ENCODE measurements at places on chromosomes 5 and 9. TPM values are rescaled to one million over a fixed set of nuclear protein-coding genes. Genes with fewer than 3 reads are reported as not detected.
A peak's percentile ranks its signal among the peaks of the same experiment; 100 is the strongest.

DNA sequence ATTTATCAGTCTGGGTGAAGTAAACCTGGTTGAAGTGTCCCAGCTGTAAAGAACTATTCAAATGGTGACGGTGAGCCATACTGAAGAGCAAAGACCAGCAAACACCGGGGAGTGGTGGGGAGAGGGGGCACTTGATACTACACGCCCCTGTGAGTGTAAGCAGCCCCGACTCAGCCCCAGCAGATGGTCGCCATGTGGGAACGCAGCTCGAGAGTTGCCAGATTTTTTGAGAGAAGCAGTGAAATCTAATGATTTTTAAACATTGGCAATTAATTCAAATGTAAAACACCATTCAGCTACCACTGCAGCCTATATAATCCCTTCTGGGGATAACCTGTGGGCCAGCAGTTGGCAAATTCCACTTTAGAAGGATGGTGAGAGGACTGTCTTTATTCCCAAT, 1386.9 kb upstream of the WWC1 start:
- H3K4me3 ChIP-seq, result no peak overlapping the region
- DNase-seq, result no peak
- H3K27me3 ChIP-seq, result no peaks in the 10 kb centered on the region

DNA sequence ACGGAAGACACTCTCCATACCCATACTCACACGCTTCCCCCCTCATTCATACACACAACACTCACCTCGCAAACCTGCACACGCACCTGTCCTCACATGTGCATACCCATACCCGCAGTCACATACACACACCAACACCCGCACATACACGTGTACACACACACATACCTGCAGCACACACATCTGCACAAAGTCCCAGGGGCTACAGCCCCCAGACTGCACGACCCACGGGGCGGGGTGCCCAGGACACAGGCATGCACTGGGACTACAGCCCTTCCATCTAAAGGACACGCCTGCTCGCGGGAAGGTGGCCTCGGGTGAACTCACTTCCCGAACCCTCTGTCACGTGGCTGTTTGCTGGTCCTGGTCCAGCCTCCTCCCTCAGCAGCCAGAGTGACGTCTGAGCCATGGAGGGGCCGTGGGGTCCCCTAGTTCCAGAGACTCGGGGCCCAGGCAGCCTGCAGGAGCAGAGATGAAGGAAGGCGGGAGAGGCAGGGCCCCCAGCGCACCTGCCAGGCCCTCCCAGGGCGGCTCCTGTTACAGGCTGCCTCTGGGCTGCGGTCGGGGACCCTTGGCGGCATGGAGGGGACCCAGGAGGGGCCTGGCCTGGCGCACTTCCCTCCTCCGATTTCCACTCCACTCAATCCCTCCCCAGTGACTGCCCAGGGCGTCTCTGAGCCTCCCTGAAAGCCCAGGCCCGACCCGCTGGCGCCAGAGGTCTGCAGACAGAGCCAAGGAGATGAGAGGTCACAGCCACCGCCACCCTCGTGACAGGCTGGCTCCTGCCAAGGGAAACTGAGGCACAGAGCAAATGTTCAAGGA, 8.1 kb downstream of the SLC12A7 start:
- peaks cover 59% of the 10 kb centered on the region for H3K4me1 ChIP-seq
- no peak for DNase-seq
- H3K36me3 ChIP-seq, result no peaks in the 10 kb centered on the region
- H3K27ac ChIP-seq, result peak overlapping the region; percentile 79

Gene C9orf153
- not detected for polyA plus RNA-seq

DNA sequence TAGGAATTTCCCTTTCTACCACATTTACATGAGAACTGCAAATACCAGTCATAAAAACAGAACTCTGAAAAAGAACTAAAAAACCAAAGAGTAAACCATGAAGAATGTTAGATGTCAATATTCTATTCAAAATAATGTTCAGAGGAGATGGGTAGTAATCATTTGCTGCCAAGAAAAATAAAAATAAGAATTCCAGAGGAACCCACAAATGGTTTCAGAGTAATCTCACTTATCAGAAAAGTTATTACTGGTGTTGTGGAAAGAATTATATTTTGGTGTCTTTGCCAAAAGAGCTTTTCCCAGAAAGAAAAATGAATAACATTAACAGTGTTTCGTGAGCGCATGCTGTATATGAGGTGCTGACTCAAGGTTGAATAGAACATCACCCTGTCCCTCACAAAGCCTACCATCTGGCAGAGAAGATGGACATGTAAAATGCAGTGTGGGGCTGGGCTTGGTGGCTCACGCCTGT, 35.6 kb downstream of the GPR21 start:
- H3K36me3 ChIP-seq, result peaks cover 45% of the 10 kb centered on the region
- H3K4me3 ChIP-seq, result no peak overlapping the region
- peaks cover 8% of the 10 kb centered on the region for H3K4me1 ChIP-seq

DNA sequence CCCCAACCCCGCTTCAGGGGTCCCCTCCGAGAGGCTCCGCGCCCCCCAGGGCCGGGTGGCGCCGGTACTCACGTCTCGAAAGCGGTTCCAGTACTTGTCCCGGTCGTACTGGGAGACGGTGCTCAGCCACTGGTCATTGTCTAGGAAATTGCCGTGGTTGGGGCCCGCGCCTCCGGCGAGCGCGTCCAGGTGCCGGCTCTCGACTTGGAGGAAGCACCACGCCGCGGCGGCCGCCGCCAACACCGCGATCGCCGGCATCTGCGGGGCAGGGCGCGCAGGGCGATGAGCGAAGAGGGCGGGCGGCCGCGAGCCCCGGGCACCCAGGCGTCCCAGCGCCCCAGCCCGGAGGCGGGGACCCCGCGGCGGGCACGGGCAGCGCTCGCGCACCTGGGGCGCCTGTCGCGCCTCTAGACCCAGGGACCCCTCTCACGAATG, 808 bp downstream of the SPOCK1 start:
- H3K4me3 ChIP-seq, result no peak overlapping the region
- H3K27ac ChIP-seq, result no peak overlapping the region
- DNase-seq, result peak; percentile 5
- no peaks in the 10 kb centered on the region for H3K4me1 ChIP-seq

DNA sequence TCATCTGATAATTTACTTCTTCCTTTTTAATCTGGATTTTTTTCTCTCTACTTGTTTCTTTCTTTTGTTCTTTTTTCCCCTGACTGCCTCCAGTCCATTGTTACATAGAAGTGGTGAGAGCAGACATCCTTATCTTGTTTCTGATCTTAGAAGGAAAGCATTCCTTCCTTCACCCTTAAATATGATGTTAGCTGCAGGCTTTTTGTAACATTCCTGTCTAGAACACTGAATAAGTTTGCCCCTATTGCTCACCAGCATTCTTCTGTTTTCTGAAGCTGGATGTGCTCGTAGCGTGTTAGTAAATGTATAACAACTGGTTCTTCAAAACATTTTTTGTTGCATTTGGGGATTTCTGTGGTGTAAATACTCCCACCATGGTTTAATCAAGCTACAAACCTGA, 136.7 kb upstream of the NFIL3 start:
- no peak for DNase-seq
- H3K27ac ChIP-seq, result no peak overlapping the region
- no peaks in the 10 kb centered on the region for H3K36me3 ChIP-seq
- H3K27me3 ChIP-seq, result no peaks in the 10 kb centered on the region
- H3K4me1 ChIP-seq, result no peaks in the 10 kb centered on the region

Gene NUTM2F
- polyA plus RNA-seq, result not detected

DNA sequence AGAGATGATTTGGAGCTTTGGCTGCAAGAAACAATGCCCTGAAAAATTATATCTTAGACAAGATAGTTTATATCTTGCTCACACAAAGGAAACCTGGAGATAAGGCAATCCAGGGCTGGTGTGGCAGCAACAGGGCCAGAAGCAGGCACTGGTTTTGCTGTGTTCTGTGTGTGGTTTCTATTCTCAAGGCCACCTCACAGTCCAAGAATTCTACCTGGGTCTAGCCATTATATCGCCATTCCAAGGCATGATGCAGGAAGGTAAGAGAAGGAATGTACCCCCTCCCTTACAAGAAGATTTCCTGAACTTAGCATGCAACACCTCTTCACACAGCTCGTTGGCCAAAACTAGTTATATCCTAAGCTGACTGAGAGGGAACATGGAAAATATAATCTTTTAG, 74.5 kb upstream of the MEGF10 start:
- no peaks in the 10 kb centered on the region for H3K36me3 ChIP-seq
- no peak for DNase-seq
- no peak overlapping the region for H3K27ac ChIP-seq
- no peak overlapping the region for H3K4me3 ChIP-seq
- no peaks in the 10 kb centered on the region for H3K4me1 ChIP-seq
- no peaks in the 10 kb centered on the region for H3K27me3 ChIP-seq

- H3K4me3 ChIP-seq, result no peak overlapping the region
- H3K4me1 ChIP-seq, result peaks cover 5% of the 10 kb centered on the region
- H3K36me3 ChIP-seq, result no peaks in the 10 kb centered on the region
- H3K27me3 ChIP-seq, result no peaks in the 10 kb centered on the region
- no peak for DNase-seq
- no peak overlapping the region for H3K27ac ChIP-seq
These were observed 58.7 kb upstream of the TNFSF8 start for GRCh38 chr9:114988962-114989599.

- no peak for DNase-seq
- no peak overlapping the region for H3K27ac ChIP-seq
- no peaks in the 10 kb centered on the region for H3K36me3 ChIP-seq
- no peak overlapping the region for H3K4me3 ChIP-seq
- H3K27me3 ChIP-seq, result no peaks in the 10 kb centered on the region
These were observed 1159.6 kb downstream of the CDH18 start for GRCh38 chr5:18828351-18828750.

DNA sequence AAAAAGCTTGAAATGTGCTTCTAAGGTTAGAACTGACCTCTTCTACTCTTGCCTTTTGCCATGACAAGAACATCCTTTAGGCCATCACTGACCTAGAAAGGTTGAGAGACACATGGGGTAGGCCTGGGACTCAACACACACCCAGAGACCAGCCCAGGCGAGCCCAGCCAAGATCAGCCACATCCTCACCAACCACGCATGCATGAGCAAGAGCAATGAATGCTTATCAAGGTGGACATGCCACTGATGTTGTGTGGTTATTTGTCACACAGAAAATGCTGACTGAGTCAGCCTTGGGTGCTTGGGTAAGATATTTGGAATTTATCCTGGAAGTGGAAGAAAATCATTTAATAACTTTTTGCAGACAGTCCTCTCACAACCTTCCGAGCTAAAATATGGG, 39.4 kb downstream of the SMIM23 start:
- DNase-seq, result no peak
- no peaks in the 10 kb centered on the region for H3K27me3 ChIP-seq
- H3K27ac ChIP-seq, result no peak overlapping the region
- H3K4me1 ChIP-seq, result no peaks in the 10 kb centered on the region

GRCh38 chr5:150614661-150615060, 25.8 kb upstream of the SYNPO start:
- no peak overlapping the region for H3K4me3 ChIP-seq
- no peaks in the 10 kb centered on the region for H3K4me1 ChIP-seq
- no peaks in the 10 kb centered on the region for H3K36me3 ChIP-seq
- H3K27me3 ChIP-seq, result no peaks in the 10 kb centered on the region

GRCh38 chr5:96952118-96952750, 16.4 kb downstream of the LNPEP start:
- peak overlapping the region; percentile 70 for H3K27ac ChIP-seq
- peaks cover 23% of the 10 kb centered on the region for H3K4me1 ChIP-seq
- H3K36me3 ChIP-seq, result no peaks in the 10 kb centered on the region
- no peaks in the 10 kb centered on the region for H3K27me3 ChIP-seq
- DNase-seq, result no peak

- H3K27me3 ChIP-seq, result no peaks in the 10 kb centered on the region
- H3K36me3 ChIP-seq, result peaks cover 27% of the 10 kb centered on the region
- H3K27ac ChIP-seq, result peak overlapping the region; percentile 41
- peak; percentile 27 for DNase-seq
- peaks cover 10% of the 10 kb centered on the region for H3K4me1 ChIP-seq
These were observed 18.7 kb downstream of the HSD17B4 start for GRCh38 chr5:119470851-119471451.

Gene PCDHB9
- polyA plus RNA-seq, result 0.20 TPM

DNA sequence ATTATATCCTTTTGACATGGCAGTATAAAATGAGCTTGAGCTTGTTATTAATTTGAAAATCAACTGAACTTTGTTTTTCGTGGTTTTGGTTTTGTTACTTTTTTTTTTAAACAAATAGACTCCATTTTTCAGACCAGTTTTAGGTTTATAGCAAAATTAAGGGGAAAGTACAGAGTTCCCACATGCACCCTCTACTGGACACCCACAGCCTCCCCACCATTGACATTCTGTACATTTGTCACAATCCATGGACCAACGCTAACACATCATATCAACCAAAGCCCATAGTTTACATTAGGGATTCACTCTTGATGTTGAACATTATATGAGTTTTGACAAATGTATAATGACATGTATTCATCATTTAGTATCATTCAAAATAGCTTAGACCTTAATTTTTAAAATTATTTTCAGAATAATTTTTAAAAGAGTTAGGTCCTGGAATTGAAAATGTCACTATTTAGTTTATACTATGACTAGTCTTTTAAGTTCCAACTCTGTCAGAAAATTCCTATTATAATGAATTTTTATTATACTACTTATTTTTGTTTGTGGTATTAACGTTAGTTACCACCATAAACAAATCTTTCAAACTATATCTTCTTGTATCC, 35.3 kb upstream of the JMY start:
- peak; percentile 12 for DNase-seq
- no peak overlapping the region for H3K27ac ChIP-seq
- H3K4me3 ChIP-seq, result no peak overlapping the region
- no peaks in the 10 kb centered on the region for H3K27me3 ChIP-seq

GRCh38 chr9:4221931-4222330, 77.9 kb downstream of the GLIS3 start:
- no peaks in the 10 kb centered on the region for H3K36me3 ChIP-seq
- no peak for DNase-seq
- no peak overlapping the region for H3K27ac ChIP-seq
- H3K4me3 ChIP-seq, result no peak overlapping the region
- no peaks in the 10 kb centered on the region for H3K27me3 ChIP-seq

DNA sequence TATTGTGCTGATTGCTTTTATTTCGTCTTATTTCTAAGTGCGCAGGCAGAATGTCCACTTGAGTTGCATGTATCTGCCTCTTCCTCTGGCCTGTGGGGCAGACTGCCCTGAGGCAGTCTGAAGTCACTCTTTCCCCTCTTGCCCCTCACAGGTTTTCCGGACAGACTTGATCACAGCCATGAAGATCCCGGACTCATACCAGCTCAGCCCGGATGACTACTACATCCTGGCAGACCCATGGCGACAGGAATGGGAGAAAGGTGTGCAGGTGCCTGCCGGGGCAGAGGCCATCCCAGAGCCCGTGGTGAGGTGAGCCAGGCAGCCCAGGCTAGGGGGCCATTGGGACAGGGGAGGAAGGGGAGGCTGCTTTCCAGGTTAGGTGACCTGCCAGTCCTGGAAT, 26.4 kb downstream of the JADE2 start:
- peaks cover 72% of the 10 kb centered on the region for H3K4me1 ChIP-seq
- DNase-seq, result no peak
- H3K27ac ChIP-seq, result no peak overlapping the region

DNA sequence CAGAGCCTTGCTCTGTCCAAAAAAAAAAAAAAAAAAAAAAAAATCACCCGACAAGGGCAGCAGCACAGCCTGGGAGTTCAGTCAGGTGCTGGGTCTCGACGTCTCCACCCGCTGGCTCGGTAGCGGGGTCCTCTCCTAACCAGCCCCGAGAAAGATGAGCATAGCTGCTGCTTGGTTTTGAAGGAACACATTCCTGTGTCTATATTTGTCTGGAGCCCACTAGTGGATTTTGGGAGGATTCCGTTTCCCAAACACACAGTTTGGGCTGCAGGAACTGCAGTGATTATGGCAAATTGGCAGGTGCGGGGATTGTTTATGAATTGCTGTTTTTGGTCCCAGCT, 1.2 kb downstream of the OTULINL start:
- no peaks in the 10 kb centered on the region for H3K36me3 ChIP-seq
- peaks cover 9% of the 10 kb centered on the region for H3K4me1 ChIP-seq
- no peak overlapping the region for H3K27ac ChIP-seq
- no peak for DNase-seq
- no peaks in the 10 kb centered on the region for H3K27me3 ChIP-seq

- no peak overlapping the region for H3K27ac ChIP-seq
- H3K27me3 ChIP-seq, result no peaks in the 10 kb centered on the region
- H3K4me3 ChIP-seq, result no peak overlapping the region
- H3K36me3 ChIP-seq, result no peaks in the 10 kb centered on the region
These were observed 439.9 kb downstream of the BRINP1 start for GRCh38 chr9:118929287-118929686.
